Activated CD4-positive, alpha-beta T cell treated with anti-CD3 and anti-CD28 coated beads for 36 hours (primary cell): ENCODE measurements at places on chromosomes 1 and 21. TPM values are rescaled to one million over a fixed set of nuclear protein-coding genes. Genes with fewer than 3 reads are reported as not detected.

- no peaks in the 10 kb centered on the region for H3K36me3 ChIP-seq
- peaks cover 11% of the 10 kb centered on the region for H3K4me1 ChIP-seq
- no peak within 1 kb of the TSS for H3K27ac ChIP-seq
Observed at GRCh38 chr1:156676820-156677615, at the start of gene NES. TSS of gene NES (minus strand) at chr1:156677407. CDS start at chr1:156677264, 143 bp downstream.

The RAB7B gene
- total RNA-seq, result not detected

GRCh38 chr1:160439718-160440117 is 39.4 kb downstream of the VANGL2 start:
- H3K4me1 ChIP-seq, result peaks cover 42% of the 10 kb centered on the region
- no peaks in the 10 kb centered on the region for H3K27me3 ChIP-seq
- peaks cover 9% of the 10 kb centered on the region for H3K36me3 ChIP-seq
- DNase-seq, result no peak

The CD244 gene
- 0.14 TPM for total RNA-seq

GRCh38 chr1:98709906-98710305 is 48.4 kb downstream of the SNX7 start:
- H3K36me3 ChIP-seq, result no peaks in the 10 kb centered on the region
- no peak overlapping the region for H3K4me3 ChIP-seq
- no peaks in the 10 kb centered on the region for H3K4me1 ChIP-seq

- H3K27ac ChIP-seq, result no peak overlapping the region
- no peaks in the 10 kb centered on the region for H3K4me1 ChIP-seq
- no peak for DNase-seq
- peaks cover 1% of the 10 kb centered on the region for H3K27me3 ChIP-seq
- no peaks in the 10 kb centered on the region for H3K36me3 ChIP-seq
Observed at GRCh38 chr1:56313560-56313959, 265.8 kb downstream of the PLPP3 start.

The TMOD4 gene
- total RNA-seq, result 2.3 TPM

The KRTAP11-1 gene
- not detected for total RNA-seq

DNA sequence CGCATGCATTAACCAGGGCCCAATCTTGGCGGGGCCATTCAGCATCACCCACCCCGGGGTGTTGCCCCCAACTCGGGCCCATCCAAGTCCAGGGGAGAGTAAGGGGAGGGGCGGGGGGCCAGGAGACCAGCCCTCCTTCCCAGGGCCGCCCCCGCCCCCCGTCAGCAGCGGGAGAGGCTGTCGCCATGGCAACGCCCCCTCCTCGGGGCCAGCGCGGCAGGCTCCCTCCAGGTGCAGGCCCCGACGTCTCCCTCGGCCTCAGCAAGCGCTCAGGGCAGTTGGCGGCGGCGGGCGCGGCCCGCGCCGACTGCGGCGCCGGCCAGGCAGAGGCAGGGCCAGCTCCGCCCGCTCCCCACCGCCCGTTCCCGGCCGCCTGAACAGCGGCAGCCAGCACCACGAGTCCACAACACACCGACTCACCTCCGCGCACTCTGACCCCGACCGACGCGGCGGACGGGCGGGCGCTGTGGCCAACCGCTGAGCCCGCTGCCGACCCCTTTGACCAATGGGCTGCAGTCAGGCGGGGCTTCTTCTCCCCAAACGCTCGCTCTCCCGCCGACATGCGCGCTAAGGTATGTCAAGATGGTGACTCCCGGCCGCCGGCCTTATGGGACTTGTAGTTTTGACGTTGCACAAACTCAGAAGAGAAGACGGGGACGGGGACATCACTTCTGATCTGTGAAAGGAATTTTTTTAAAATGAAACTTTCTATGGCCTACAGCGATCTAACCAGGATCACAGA is at the start of gene ERI3:
Gene ERI3 (minus strand): TSS at position 418 of the 742 bp plus-strand sequence. CDS start 231 bp downstream, at position 187.
- peak within 1 kb of the TSS; percentile 82 for H3K27ac ChIP-seq
- DNase-seq, result peak; percentile 98
- H3K27me3 ChIP-seq, result no peaks in the 10 kb centered on the region
- peaks cover 4% of the 10 kb centered on the region for H3K36me3 ChIP-seq
- peak within 1 kb of the TSS; percentile 90 for H3K4me3 ChIP-seq

The CFAP107 gene
- not detected for total RNA-seq

The PPIAL4G gene
- total RNA-seq, result 0.07 TPM

The AGMAT gene
- 18.1 TPM for total RNA-seq

GRCh38 chr1:29259802-29260441 is 23.6 kb downstream of the PTPRU start:
- peak; percentile 69 for DNase-seq
- no peak overlapping the region for H3K27ac ChIP-seq
- H3K4me3 ChIP-seq, result peak overlapping the region; percentile 68
- peaks cover 7% of the 10 kb centered on the region for H3K4me1 ChIP-seq
- H3K36me3 ChIP-seq, result no peaks in the 10 kb centered on the region

DNA sequence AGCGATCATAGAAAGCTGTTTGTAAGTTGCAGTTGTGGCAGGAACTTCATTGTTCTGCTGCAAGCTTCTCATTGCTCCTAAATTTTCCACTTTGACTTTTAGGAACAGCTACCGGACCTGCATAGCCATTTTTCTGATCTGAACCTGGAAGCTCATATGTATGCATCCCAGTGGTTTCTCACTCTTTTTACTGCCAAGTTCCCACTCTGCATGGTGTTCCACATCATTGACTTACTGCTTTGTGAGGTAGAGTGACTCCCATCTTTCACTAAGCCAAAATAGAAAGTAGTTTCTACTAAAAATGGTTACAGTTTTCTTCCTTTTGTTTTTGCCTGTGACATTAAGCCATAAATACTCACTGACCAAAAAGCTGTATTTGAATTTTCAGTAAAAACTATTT is 254.2 kb downstream of the GPR52 start:
- H3K4me3 ChIP-seq, result no peak overlapping the region
- no peaks in the 10 kb centered on the region for H3K4me1 ChIP-seq

The MTR gene
- total RNA-seq, result 57.3 TPM
